ENCODE measurements at places on chromosomes 13 and 19.

DNA sequence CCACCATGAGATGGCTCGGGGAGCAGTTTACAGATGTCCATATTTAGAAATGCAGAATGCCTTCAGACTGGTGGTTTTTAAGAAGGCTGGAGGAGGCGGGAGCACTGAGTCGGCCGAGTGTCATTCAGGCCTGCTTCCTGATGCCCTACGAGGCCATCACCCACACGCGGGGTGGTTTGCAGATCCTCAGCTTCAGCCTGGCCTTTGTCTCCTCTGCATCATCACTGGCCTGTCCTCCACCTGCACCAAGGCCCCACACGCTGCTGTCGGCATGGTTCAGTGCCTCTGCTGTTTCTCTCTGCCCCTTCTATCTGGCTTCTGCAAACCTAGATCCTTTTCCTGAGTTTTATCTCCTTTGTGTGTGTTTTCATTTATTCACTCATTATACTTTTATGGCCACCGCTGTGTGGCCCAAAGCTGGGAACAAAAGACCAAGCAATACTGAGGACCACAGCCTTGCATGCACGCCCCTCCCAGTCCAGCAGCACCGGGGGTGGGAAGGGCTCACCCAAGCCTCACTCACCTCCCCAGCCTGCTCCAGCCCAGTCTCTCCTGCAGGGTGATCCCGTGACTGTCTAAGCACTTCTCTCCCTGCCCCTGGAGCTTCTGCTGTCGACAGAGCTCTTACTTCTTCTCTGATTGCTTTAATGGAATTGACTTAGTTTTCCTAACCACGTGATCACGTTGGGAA is 240.8 kb downstream of the TEX29 start:
- no peak for DNase-seq

- no peak for DNase-seq
These were observed 1.1 kb downstream of the RPL36 start for GRCh38 chr19:5690955-5691821.

GRCh38 chr13:100514788-100515409 is 73.7 kb downstream of the GGACT start:
- peak; percentile 65 for DNase-seq

DNA sequence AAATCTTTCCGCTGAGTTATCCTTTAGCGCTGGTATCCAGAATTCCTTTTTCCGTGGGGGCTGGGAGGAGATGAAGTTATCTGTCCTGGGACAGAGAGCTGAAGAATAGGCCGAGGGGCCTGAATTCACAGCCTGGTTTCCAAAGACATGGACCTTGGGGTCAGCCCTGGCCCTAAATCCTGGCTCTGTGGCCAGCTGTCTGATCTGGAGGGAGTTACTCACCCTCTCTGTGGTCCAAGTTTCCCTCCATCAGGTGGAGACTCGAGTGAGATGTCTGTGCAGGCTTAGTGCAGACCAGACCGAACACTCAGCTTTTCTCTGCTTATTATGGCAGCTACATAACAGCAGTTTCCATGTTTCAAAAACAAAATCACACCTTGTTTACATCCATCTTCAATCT is 59.6 kb downstream of the CDADC1 start:
- DNase-seq: no peak

- peak; percentile 48 for DNase-seq
These were observed 34.4 kb upstream of the NANOS3 start for GRCh38 chr19:13842291-13843103.

GRCh38 chr19:32877977-32878745 is 8.6 kb upstream of the SLC7A9 start:
- DNase-seq: no peak

DNA sequence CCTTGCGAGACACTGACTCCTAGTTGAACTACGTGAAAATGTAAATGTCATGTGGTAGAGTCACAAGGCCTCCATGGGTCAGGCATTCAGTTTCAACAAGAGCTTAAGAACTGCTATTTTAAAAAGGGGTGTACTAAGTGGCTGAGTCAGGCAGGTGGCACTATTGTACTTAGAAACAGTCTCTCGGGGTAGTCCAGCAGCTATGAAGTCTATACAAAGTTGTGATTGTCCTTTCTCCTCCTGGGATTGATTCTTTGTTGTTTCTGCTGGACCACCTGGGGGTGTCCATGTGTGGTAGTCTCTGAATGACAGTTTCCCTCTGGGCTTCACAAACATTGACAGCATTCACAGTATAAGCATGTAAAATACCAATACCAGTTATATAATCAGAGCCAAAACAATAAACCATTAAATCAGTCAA is 33.0 kb downstream of the UGGT2 start:
- no peak for DNase-seq

GRCh38 chr19:46133101-46133627 is 8.7 kb upstream of the IGFL3 start:
- DNase-seq: no peak

DNA sequence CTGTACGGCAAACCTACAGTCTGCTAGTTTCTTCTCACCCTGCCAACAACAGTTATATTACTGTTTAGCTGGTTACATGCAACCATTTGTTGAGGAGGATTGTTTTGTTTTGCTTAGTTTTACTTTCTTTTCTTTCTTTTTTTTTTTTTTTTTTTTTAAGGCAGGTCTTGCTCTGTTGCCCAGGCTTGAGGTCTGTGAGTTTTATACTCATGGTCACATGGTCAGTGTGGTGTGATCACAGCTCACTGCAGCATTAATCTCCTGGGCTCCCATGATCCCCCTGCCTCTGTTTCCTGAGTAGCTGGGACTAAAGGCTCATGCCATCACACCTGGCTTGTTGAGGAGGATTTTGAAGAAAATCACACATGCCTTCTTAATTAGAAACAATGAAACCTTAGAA is 505.6 kb downstream of the GPC5 start:
- no peak for DNase-seq

DNA sequence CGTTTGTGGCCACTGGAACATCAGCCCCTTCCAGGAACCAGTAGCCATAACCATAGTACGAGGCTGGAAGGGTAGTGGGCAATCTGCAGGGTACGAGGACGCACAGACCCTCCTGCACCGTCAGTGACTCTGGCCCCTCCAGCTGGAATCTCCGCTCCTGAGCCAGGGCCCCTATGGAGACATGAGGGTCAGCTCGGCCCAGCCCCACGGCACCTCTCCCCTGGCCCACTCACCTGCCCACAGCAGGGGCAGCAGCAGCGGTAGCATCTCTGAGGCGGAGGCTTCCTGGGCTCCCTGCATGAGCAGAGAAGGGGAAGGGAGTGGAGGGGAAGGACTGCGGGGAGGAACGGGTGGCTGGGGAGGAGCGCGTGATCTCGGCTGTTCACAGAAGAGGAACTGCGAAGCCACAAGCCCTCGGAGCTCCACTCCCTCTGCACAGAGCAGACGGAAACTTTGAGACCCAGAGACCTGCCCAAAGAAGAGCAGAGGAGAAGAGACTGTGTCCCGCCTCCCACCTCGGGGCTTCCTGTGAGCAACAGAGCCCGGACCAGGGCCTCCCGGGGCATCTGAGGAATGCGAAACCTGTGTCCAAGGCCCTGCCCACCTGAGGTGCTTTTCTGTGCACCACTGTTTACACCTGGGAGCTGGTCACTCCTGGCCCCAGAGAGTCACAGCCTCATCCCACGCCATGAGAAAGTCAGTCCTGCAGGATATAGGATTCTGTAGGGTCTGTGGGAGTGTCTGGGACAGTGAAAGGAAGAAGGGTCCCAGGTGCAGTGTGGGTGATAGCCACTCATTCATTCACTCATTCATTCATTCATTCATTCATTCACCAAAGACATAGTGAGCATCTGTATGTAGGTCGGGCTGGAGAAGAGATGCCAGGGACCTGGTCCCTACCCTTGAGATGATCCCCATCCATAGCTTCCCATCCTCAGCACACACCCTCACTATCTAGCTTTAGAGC is at the start of gene SIGLEC6:
TSS of gene SIGLEC6 (minus strand) at position 322 of the 967 bp plus-strand sequence. CDS start at position 300, 22 bp downstream.
- DNase-seq: no peak

- no peak for DNase-seq
These were observed 13.6 kb upstream of the HMGB1 start for GRCh38 chr13:30479154-30479882.

DNA sequence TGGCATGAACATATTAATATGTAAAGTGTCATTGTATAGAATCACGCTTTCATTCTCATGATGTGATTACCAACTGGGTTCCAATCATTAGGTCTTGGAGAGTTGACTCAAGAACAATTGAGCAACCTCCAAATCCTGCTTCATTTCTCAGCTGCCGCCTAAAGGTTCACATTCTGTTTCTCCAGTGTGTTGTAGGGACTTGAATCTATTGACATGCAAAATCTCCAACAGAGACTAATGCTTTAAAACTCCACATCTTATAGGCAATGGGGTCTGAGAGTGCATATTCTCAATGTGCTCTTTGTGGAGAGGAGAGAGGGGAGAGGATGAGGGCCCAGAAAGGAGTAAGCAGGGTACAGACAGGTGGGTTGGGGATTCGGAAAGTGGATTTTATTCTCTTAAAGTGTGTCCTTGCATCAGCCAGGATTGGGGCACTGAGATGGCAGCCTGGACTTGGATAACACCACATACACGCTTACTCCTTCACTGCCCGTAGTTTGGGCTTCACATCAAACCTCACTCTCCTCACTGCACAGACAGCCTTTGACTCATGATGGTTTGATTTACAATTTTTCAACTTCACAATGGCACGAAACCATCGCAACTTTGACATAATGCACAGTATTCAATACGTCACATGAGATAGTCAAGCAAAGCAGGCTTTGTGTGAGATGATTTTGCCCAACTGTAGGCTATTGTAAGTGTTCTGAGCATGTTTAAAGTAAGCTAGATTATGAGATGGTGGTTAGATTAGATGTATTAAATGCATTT is 241.3 kb upstream of the IRS2 start:
- DNase-seq: no peak

DNA sequence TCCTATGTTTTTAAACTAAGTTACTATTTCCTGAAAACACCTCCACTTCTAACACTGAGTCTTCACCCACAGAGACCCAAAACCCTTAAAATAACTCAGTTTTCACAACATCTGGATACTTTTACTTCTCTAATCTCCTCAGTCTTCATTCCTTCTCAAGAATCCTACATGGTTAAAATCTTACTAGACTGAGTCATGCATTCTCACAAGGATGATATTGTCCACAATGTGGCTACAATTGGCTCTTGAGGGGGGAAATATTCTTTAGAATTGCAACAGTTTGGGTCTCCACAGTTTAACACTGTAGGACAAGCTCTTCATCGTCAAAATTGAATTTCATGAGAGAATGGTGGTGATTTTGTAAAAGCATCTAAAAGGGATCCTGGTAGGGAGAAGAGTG is 397.1 kb downstream of the SLITRK5 start:
- no peak for DNase-seq

DNA sequence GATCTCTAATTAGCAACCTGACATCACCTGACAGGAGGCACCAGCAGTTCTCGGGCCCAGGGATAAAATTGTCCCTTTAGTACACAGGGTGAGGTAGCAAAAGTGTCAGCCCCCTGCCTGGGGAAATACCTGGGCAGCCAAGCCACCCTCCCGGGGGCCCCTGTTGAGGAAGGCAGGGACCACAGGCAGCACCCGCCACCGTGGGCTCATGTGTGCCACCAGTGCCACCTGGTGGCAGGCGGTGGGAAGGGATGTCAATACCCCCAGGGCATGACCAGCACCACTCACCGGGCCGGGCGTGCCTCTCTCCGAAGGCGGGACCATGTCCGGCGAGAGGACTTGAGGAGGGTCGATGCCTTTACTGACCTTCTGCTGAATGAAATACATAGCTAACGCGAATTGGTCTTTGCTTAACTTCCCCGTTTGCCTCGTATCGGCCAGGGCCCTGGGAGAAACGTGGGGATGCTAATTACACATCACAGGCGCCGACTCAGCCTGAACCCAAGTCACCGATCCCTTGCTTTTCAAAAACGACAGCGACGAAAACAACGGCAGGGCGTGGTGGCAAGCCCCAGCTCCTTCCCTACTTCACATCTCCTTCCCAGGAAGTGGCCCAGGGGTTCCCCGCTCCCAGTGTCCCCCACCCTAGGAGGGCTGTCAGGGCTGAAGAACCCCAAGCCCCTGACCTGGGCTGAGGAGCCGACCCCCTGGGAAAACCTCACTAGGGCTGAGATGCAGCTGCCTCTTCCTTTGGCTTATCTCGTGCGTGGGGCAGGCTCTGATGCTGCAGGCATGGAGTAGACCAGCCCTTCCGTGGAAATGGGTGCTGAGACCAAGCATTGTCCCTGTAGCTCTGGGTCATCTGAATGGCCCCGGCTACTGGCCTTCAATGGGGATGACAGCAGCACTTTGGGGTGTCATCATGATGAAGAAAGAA is 53.8 kb downstream of the EPS15L1 start:
- DNase-seq: peak; percentile 9

GRCh38 chr19:9835507-9835949 is 410 bp downstream of the PIN1 start:
- DNase-seq: no peak

- no peak for DNase-seq
These were observed 669 bp downstream of the GADD45B start for GRCh38 chr19:2476451-2477140.

DNA sequence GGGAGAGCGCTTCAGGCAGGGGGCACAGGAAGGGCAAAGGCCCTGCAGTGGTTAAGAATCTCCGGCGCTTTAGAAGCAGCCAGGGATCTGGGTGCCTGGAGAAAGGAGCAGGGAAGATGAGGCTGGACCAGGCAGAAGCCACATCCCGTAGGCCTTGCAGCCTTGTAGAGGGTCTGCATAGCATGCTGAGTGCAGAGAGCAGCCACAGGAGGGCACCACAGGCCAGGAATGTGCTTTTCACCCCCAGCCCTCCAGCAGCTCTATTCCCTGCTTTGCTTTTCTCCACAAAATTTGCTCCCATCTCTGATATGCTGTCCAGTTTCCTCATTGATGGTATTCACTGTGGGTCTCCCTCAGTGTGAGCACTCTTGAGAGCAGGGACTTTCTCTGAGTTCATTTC is 5.7 kb downstream of the WDR62 start:
- no peak for DNase-seq

- no peak for DNase-seq
These were observed 890.5 kb downstream of the UQCRFS1 start for GRCh38 chr19:28322491-28322890.

- DNase-seq: no peak
These were observed 15.1 kb upstream of the NCCRP1 start for GRCh38 chr19:39181500-39182173.

- no peak for DNase-seq
These were observed 13.3 kb upstream of the ZNF681 start for GRCh38 chr19:23771761-23772674.

GRCh38 chr13:43544011-43544410 is 242.8 kb downstream of the ENOX1 start:
- no peak for DNase-seq

- DNase-seq: no peak
These were observed 102.4 kb upstream of the SERTM1 start for GRCh38 chr13:36571444-36571843.

- DNase-seq: peak; percentile 69
These were observed 672 bp upstream of the IRF2BP1 start for GRCh38 chr19:45886427-45887199.

All from stimulated activated CD4-positive, alpha-beta T cell treated with anti-CD3 and anti-CD28 coated beads, TNF-alpha, amount 100 ng/mL, for 1 hour (primary cell).